ENCODE measurements at places on chromosomes 5 and 9.
A peak's percentile ranks its signal among the peaks of the same experiment; 100 is the strongest.

DNA sequence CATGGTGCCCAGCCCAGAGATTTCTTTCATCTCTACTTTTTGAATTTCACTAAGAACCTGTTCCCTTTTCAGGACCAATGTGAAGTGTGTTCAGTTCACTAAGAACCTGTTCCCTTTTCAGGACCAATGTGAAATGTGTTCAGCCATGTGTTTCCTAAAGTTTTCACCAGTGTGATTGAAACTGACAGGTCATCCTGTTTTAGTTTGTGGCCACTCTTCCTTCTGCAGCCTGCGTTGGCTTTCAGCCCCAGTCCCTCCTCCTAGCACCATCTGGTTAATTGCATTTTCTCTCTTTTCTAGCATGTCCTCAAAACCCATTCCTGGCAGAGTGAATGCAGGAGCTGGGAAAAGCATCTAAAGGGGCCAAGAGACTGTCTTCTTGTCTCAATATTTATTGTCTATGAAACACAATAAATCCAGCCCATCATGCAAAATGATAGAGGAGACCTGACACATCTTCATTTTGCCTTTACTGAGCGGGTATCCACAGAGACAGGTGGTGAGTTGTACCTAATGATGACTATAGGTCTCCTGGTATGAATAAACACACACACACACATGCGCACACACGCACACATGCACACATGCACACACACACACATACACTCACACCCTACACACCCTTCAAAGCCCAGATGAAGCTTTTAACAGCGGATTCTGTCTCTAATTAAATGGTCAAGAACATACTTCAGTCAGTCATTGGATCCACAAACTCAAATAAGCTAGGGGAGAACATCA is 6.1 kb upstream of the PANK3 start:
- DNase-seq: no peak

DNA sequence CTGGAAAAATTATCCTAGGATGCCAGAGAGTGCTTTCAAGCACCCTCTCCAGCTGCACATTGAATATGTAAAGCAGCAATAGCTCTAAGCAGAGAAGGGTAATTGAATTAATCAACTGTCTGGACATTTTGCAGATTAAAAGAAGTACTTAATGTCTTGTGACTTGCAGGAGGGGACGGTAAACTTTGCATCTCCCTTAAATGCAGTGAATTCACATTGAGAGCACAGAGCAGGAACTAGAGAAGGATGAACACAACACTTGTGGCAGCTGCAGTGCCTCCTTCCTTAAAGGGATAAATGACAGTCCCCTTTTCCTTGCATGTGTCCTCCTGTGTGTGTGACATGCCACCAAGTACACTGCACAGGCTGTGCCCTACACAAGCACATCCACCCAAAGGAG is 7.4 kb upstream of the CDK5RAP2 start:
- peak; percentile 49 for DNase-seq

GRCh38 chr9:136039488-136039887 is 55.6 kb downstream of the NACC2 start:
- DNase-seq: no peak

- no peak for DNase-seq
Measured at GRCh38 chr9:97794666-97795065, 58.4 kb upstream of the FOXE1 start.

DNA sequence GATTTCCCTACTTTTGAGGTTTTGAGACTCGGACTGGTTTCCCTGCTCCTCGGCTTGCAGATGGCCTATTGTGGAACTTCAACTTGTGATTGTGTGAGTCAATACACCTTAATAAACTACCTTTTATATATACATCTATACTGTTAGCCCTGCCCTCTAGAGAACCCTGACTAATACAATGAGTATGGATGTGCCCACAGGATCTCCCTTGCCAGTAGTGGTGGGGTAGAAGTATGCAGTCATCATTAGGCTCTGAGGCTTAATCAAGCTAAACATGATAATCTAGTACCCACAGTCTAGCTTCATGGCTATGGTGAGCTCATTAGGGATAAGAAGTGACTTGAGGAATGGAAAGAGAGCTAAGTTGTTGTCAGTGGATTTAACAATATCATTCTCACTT is 412.8 kb upstream of the PTGER4 start:
- no peak for DNase-seq

GRCh38 chr9:63816751-63817621 is 1468.0 kb downstream of the FOXD4L5 start:
- DNase-seq: no peak

DNA sequence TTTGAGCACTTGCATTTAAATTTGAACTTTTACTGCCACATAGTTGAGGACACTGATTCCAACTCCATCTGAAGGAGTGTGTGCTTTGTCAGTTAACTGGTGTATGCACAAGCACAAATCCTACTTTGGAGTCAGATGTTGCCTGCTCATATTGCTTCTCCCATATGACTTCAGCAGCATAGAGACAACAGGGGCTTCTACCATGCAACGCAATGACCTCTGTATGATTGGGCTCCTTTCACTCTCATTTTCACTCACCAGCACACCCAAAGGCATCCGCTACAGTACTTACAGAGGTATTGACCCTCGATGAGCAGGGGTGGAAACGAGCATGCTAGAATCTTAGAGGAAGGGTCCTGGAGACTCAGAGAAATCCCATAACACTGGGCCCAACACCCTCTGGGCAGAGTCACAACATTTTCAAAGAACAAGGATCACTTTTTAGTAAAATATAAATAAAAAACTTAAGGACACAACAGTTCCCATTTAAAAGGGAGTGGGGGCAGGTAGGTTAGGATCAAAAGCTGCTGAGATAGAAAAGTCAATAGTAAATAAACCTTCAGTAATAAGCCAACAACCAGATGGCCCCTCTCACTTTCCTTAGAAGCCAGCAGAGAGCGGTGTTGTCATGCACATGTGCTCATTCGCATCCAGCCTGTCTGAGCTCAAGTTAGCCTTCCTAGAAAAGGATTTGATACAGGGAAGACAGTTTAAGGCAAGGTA is 203.8 kb downstream of the SNCAIP start:
- DNase-seq: peak; percentile 17

All from NCI-H524 treated with DMSO at 0.1 percent for 48 hours (cell line).